Neural progenitor cell (in vitro differentiated cells): ENCODE measurements at places on chromosomes 11 and 22. TPM values are rescaled to one million over a fixed set of nuclear protein-coding genes. Genes with fewer than 3 reads are reported as not detected.
A peak's percentile ranks its signal among the peaks of the same experiment; 100 is the strongest.

Gene GAB4
- total RNA-seq, result 0.07 TPM in 1 of 2 replicates, not detected in the other

Gene MS4A12
- not detected in 2 replicates for total RNA-seq

Gene OR10G6
- total RNA-seq, result not detected in 2 replicates

Gene SCUBE1
- 25.9 and 35.3 TPM in 2 replicates for total RNA-seq

DNA sequence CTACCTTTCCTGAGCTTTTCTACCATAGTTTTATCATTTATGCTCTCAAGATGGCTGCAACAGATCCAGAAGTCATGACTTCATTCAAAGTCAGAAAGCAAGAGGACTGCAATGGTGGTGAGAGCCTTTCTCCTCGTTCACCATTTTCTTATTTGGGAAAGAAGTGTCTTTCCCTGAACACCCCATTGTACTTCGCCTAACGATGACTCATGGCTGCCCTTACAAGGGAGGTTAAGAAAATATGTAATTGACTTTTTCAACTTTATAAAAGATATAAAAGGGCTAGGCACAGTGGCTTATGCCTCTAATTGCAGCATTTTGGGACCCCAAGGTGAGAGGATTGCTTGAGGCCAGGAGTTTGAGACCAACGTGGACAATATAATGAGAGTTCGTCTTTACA is 541.7 kb downstream of the METTL15 start:
- DNase-seq, result no peak

DNA sequence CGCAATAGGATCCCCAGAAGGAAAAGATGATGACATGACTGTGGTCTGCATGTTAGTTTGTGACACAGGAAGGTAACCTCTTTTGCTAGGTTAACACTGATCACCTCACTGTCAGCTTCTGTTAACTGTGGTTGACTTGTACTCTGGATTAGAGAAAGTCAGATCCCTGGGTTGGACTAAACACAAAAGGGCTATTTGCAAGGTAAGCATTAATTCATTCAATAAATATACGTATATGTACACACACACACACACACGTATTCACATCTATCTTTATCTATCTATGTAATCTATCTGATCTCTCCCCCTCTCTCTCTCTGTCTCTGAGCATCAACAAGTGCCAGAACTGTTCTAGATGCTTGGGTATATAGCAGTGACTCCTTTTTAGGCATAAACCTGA is 136.1 kb upstream of the SNX19 start:
- DNase-seq, result no peak

- DNase-seq, result no peak
Measured at GRCh38 chr22:23750367-23750713, 572 bp downstream of the ZNF70 start.

- no peak for DNase-seq
Measured at GRCh38 chr11:62725646-62726045, 1.6 kb downstream of the HNRNPUL2 start.

Gene NAALADL1
- 0.80 and 3.0 TPM in 2 replicates for total RNA-seq

DNA sequence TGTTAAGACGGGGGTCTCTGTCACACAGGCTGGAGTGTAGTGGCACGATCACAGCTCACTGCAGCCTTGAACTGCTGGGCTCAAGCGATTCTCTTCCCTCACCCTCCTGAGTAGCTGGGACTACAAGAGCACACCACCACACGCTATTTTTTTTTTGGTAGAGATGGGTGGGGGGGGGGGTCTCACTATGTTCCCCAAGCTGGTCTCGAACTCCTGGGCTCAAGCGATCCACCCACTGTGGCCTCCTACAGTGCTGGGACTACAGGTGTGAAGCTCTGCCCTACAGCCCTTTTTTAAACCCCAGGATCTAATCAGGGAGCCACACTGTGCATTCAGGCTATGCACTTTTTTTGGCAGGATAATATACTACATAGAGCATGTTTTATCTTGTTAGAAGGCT is 1.4 kb upstream of the DHCR7 start:
- DNase-seq, result peak; percentile 8

GRCh38 chr11:133965031-133965601 is 8.3 kb upstream of the IGSF9B start:
- DNase-seq, result no peak

- DNase-seq, result no peak
Measured at GRCh38 chr11:74923125-74923524, 25.8 kb downstream of the XRRA1 start.

Gene NPAS4
- total RNA-seq, result 0.65 TPM in 1 of 2 replicates, not detected in the other

DNA sequence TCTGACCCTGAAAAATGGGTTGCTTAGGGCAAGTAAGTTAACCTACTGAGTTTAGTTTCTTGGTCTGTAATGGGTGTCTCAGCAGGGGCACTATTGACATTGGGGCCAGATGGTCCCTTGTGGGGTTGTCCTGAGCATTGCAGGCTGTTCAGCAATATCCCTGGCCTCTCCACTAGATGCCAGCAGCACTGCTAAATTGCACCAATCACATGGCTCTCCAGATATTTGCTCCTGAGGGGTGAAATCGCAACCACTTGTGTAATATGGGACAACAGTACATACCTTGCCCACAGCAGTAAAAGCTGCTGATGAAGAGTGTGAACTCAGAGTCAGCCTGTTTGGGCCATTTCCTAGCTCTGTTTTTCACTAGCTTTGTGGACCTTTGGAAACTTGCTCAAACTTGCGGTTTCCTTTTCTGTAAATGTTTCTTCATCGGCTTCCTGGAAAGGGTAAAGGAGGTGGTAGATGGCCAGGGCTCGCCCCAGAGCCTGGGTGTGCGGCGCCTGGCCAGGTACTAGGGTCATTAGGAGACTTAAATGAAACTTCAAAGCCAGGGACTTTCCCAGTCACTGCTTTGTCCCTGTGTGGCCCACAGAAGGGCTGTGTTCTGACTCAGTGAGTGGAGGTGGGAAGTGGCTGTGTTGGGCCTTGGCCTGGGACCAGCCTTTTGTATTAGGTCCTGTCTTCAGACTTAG is 13.0 kb downstream of the NCF4 start:
- peak; percentile 35 for DNase-seq

Gene ARFGAP2
- total RNA-seq, result 95.0 and 160 TPM in 2 replicates

GRCh38 chr11:3165152-3165705 is at the start of gene OSBPL5:
Gene OSBPL5, minus strand, starts transcription at chr11:3165310. Its CDS starts 36,162 bp downstream, at chr11:3129148.
- DNase-seq, result peak; percentile 81

DNA sequence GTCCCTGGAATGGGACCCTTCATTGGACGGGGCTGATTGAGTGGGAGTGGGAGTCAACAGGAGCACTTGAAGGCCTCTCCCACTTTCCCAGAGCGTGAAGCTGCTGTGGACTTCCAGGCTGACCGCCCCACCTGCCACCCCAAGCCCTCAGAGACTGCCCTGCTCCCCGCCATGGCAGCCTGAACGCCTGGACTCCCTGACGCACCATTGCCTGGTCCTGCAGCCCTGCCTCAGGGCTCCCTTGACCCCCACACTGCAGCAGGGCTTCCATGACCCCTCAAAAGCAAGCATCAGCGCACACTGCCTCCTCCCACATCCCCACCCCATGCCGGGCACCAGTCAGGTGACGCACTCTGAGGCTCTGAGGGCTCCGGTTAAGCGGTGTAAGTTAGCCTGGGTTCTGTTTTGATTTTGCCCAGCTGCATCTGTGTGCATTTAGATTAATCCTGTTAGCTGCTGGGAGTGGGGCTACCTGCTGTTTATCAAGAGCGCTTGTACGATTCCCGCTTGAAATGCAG is 39.4 kb downstream of the TRIM29 start:
- no peak for DNase-seq

DNA sequence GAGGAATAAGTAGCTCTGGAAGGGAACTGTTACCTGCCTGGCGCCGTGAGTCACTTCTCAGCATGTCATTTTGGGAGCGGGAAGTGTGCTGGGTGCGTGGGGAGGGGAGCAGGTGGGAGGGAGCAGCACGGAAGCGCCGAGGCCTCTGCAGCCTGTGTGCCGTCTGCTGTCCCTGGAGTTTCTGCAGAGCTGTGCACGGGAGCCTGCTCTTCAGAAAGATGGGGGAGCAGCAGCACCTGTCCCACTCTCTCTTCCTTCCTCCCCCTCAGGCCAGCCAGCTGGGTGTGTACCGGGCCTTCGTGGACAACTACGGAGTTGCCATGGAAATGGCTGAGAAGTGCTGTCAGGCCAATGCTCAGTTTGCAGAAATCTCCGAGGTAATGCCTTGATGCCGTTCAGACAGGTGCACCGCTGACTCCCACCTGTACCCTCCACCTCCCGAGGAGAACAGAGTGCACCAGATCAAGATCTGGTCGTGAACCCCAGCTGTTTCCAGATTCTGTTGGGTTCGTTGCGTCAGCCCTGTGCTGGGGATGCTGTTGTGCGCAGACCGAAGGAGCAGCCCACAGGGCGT is 87.9 kb downstream of the BCR start:
- DNase-seq, result no peak

- no peak for DNase-seq
Measured at GRCh38 chr11:85709941-85710702, 24.1 kb upstream of the CCDC89 start.

- no peak for DNase-seq
Measured at GRCh38 chr11:75527938-75528735, 2.4 kb upstream of the GDPD5 start.

Gene FLRT1
- total RNA-seq, result 0.11 and 0.12 TPM in 2 replicates

Gene PKP3
- 6.5 and 8.5 TPM in 2 replicates for total RNA-seq

GRCh38 chr11:86247608-86248007 is 3.1 kb downstream of the EED start:
- DNase-seq, result no peak

- no peak for DNase-seq
Measured at GRCh38 chr11:35667257-35667656, 4.7 kb downstream of the TRIM44 start.

DNA sequence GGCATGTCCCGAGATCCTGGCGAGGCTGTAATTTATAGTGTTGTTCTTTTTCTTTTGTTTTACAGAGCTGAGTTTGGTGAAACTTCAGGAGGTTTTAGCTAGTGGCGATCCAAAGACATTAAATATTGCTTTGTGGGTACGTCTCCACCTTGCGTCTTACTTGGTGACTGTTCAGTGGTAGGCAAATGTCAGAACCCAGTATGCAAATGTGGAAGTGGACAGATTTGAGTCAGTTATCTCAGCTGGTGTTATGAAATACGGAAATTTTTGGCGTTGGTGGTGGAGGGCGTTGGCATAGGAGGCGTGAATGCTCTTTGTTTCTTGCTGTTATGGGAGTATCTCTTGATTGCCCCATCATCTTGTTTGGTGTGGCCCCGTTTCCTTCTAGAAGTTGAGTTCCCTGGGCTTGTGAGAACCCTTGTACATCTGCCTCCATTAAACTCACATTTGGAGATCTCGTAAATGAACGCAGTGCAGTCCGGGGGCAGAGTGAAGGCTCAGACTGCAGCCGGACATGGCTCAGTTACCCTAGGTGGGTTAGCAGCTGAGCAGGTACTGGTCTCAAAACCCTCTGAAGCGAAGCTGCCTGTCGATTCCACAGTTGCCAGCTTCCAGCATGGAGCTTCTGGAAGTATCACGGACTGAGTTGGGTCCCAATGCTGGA is 39.9 kb downstream of the PTPRJ start:
- no peak for DNase-seq

Gene BAIAP2L2
- 0.86 and 2.6 TPM in 2 replicates for total RNA-seq

Gene OR8B3
- not detected in 2 replicates for total RNA-seq

GRCh38 chr11:84333221-84333620 is 1047.1 kb upstream of the CCDC90B start:
- no peak for DNase-seq

Gene OR4C15
- total RNA-seq, result not detected in 2 replicates

Gene NXPE2
- total RNA-seq, result not detected in 2 replicates

Gene ILK
- 85.6 and 98.7 TPM in 2 replicates for total RNA-seq

Gene SYCE3
- 2.8 TPM in 1 of 2 replicates, not detected in the other for total RNA-seq

- no peak for DNase-seq
Measured at GRCh38 chr22:20503816-20504215, 3.6 kb upstream of the MED15 start.

Gene SPTBN2
- 14.5 and 51.7 TPM in 2 replicates for total RNA-seq

GRCh38 chr22:27637604-27638003 is 164.0 kb downstream of the MN1 start:
- DNase-seq, result no peak

- peak; percentile 11 for DNase-seq
Measured at GRCh38 chr11:15704064-15704463, 589.3 kb downstream of the INSC start.
